ENCODE measurements at places on chromosomes 11 and 22. TPM values are rescaled to one million over a fixed set of nuclear protein-coding genes. Genes with fewer than 3 reads are reported as not detected.

DNA sequence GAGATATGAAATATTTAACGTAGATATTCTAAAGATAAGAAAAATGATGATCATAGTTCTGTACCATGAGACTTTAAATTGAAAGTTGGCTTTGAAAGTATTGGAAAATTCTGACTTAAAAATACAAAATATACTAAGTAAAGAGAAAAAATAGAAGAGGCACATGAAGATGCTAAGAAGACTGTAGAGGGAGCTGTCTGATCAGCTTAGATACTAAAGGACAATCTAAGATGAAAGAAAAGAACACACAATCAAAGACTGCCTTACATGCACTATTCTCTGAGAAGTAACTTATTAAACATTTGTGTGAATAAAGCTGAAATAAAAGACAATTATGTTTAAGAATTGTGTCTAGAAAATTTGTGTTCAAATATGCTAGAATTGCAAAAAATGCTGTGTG lies 55.1 kb downstream of the RBMXL2 start:
- no peak overlapping the region for H3K4me3 ChIP-seq
- H3K4me1 ChIP-seq = no peaks in the 10 kb centered on the region
- peaks cover 15% of the 10 kb centered on the region for H3K27me3 ChIP-seq
- H3K36me3 ChIP-seq = no peaks in the 10 kb centered on the region

DNA sequence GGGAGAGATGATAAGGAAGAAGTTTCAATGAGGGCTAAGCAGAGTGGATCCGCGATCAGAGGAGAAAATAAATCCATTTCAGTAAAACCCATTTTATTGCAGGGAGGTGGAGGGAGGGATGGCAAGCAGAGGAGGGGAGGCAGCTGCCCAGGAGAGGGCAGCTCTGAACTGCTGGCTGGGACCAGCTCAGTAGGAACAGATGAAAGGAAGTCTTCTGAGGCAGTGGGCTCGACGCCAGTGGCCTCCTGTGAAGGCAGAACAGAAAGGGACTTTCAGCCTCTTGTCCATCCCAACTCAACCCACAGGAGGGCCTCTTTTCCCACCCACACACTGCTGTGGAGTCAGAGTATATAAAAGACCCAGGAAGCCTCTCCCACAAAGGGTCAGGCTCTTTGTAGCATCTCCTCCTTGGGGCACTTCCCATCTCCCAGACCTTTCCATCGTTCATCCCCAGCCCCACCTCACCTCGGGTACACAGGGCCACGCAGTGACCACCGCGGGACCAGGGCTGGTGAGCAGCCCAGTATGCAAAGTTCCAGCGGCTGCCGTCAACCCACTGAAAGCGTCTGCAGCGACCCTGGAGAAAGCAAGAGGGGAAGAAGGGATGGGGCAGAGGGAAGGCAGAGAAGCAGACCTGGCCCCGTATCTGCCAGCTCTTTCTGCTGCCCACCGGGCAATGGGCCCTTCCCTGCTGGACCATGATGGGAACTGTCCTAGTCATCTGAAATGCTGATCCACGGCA lies 3.0 kb downstream of the PRG2 start:
- DNase-seq = no peak
- H3K4me3 ChIP-seq = no peak overlapping the region
- H3K4me1 ChIP-seq = no peaks in the 10 kb centered on the region
- no peaks in the 10 kb centered on the region for H3K36me3 ChIP-seq
- peaks cover 73% of the 10 kb centered on the region for H3K27me3 ChIP-seq

GRCh38 chr22:24830205-24830979 lies 24.4 kb downstream of the SGSM1 start:
- H3K27ac ChIP-seq = no peak overlapping the region
- no peaks in the 10 kb centered on the region for H3K4me1 ChIP-seq
- no peak for DNase-seq
- H3K4me3 ChIP-seq = no peak overlapping the region

- H3K36me3 ChIP-seq = no peaks in the 10 kb centered on the region
- peaks cover 42% of the 10 kb centered on the region for H3K27me3 ChIP-seq
- no peak overlapping the region for H3K27ac ChIP-seq
- H3K4me3 ChIP-seq = no peak overlapping the region
- no peaks in the 10 kb centered on the region for H3K4me1 ChIP-seq
- DNase-seq = no peak
These were observed 65.8 kb upstream of the TOP3B start for GRCh38 chr22:22048318-22048942.

- DNase-seq = peak; percentile 51
- H3K4me3 ChIP-seq = no peak overlapping the region
- H3K36me3 ChIP-seq = no peaks in the 10 kb centered on the region
These were observed 11.5 kb downstream of the VSTM5 start for GRCh38 chr11:93838967-93839366.

DNA sequence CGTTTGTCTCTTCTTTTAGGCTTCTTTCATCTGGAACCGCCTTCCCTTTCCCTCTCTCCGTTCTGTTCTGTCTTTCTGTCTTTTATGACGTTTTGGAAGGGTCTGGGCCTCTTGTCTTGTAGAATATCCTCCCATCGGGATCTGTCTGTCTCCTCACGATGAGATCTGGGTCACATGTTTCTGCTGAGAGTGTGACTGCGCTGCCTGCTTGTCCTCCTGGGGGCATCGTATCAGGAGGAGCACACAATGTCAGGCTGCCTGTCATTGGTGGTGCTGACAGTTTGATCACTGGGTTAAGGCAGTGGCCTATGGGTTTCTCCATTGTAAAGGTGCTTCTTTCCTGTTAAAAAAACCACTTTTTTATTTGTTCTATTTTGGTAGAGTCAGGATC lies 60.4 kb upstream of the PARVG start:
- H3K4me3 ChIP-seq = no peak overlapping the region
- no peak overlapping the region for H3K27ac ChIP-seq

DNA sequence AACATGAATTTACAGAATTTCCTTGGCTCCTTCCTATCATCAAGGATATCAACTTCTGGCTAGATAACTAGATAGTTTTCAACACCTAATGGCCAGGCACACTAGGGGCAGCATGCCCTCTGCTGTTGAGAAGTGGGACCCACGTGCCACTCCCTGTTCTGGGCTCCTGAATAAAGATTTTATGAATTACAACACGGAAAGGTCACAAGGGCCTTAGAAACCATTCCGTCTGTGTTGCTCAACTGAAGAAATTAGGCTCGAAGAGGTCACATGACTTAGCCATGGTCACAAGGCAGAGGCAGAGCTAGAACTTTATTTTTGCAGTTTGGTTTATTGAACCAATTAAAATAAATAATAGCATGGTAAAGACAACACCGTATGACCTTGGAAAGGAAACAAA lies 36.0 kb downstream of the PRCP start:
- peak; percentile 83 for DNase-seq
- H3K27me3 ChIP-seq = no peaks in the 10 kb centered on the region
- H3K36me3 ChIP-seq = no peaks in the 10 kb centered on the region

DNA sequence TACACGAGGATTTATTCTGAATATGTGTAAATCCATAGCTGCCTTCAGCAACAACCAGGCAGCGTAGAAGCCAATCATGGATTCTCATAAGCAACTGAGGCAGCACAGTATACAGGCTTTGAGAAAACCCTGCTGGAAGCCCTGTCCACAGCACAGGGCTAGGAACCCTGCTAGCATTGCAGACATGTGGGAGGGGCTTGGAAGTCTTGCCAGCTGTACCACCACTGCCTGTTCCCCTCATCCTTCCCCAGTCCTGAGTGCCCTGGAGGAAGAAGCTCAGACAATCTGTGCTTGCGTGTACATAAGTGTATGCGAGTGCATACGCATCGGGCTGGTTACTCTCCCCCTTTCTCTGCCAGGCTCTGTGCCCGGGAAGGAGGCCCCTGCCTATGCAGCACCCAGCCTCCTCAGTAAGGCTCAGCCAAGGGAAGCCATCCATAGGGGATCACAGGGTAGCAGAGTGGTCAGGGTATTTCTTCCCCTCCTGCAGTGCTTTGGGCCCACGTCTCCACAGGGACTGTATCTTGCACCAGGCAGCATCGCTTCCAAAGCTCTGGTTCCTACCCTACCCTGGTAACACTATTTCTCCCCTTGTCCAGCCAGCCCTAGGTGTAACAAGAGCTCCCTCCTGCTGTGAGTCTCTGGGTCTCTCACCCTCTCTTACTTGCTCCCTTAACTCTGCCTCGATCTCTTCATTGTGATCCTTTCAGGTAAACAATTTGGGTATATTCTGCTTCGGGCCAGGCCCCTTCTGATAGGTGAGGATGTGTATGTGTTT lies 90.5 kb downstream of the GALNT18 start:
- H3K27ac ChIP-seq = no peak overlapping the region
- no peaks in the 10 kb centered on the region for H3K36me3 ChIP-seq
- DNase-seq = no peak
- no peak overlapping the region for H3K4me3 ChIP-seq
- no peaks in the 10 kb centered on the region for H3K4me1 ChIP-seq

DNA sequence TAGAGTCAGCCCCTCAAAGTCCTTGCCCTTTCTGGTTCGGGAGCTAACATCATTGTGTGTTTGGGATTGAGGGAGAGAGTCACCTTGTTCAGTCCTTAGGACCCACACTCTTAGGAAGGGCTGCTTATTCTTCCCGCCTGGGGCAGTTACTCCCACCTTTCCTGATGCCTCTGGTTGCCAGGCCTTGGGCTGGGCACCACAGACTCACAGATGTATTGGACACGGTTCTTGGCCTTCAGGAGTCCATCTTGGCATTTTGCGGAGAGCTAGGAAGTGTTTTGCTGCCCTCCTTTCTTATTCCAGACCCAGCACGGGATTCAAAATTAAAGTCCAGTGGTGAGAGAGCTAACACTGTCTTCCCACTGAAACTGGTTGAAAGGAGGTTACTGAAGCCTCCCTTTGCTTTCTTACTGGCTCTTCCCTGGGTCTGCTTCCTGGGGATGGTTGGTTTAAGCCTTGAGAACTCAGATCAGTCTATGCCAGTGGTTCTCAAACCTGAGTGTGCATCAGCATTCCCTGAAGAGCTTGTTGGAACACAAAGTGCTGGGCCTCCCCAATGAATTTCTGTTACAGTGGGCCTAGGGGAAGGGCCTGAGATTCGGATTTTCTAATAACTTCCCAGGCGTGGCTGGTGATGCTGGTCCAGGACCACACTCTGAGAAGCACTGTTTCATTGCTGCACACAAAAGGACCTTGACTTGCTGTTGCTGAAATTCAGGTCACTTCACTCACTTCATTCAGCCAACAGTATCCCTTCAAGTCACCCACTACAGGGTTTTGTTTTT lies 1.4 kb downstream of the OSBP2 start:
- H3K4me3 ChIP-seq = no peak overlapping the region
- H3K27me3 ChIP-seq = peaks cover 31% of the 10 kb centered on the region
- no peak overlapping the region for H3K27ac ChIP-seq

- no peaks in the 10 kb centered on the region for H3K4me1 ChIP-seq
- H3K4me3 ChIP-seq = no peak overlapping the region
- no peaks in the 10 kb centered on the region for H3K36me3 ChIP-seq
- no peak overlapping the region for H3K27ac ChIP-seq
- no peaks in the 10 kb centered on the region for H3K27me3 ChIP-seq
These were observed 304.3 kb upstream of the NCAM1 start for GRCh38 chr11:112656772-112657428.

DNA sequence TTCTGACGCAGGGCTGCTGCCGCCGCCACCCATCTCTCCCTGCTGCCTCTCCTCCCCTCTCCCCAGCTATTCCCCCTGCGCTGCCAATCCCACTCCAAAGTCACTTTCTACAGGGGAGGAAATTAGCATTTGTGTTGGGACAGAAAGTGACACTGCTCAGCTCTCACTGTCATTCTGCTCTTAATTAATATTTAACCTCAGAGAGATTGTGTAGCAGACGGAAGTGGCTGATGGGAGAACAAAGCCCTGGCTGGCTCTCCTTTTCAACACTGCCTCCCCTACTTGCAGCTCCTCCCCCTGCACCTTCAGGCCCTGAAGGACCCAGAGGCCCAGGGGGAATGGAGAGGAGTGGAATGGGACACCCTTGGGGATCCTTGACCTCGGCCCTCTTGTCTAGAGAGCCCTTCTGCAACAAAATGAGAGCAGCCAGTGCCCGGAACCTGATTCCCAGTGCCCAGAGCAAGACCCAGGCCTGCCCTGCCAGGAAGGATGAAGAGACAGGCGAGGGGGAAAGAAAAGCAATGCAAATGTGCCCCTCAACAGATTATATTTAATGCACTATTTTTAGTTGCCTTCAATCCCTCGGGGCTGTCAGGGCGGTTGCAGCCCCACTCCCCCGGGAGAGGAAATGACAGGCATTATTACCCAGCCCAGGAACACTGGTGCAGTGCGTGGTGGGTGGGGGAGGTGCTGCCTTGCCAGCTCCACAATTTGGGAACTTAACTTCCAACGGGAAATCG lies 14.6 kb upstream of the NRGN start:
- peak overlapping the region; percentile 90 for H3K27ac ChIP-seq
- H3K4me1 ChIP-seq = peaks cover 16% of the 10 kb centered on the region
- H3K4me3 ChIP-seq = no peak overlapping the region
- H3K36me3 ChIP-seq = no peaks in the 10 kb centered on the region
- DNase-seq = no peak
- H3K27me3 ChIP-seq = peaks cover 28% of the 10 kb centered on the region

DNA sequence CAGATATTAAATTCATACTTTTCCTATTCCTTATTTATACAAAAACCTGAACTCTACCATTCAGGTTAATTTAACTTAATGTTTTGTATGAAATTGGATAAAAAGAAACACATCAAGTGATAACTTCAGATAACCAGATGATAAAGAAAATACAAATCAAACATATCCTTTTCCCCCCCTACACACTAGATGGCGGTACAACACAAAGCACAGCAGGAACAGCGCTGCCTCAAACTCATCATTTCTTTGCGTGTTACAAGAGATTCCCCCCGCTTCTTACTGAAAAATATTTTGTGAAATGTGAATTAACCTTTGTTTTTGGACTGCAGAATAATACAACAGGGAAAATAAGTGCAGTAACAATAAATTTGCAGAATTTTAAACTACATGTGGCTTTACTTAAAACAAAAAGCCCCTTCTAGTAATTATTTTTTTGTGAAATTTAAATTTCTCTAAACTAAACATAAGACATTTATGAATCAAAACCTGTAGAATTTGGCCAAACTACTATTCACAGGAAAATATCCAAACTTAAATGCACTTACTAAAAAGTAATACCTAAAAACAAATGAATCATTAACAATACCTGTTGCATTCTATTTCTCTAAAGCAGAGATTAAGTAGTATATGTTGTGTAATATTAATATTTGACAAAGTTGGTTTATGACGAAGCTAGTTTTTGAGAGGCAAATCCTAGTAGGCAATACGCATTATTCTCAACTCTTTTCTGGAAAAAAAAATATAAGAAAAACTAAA lies 74.4 kb downstream of the ARHGAP32 start:
- H3K4me1 ChIP-seq = no peaks in the 10 kb centered on the region
- H3K4me3 ChIP-seq = no peak overlapping the region
- H3K36me3 ChIP-seq = peaks cover 9% of the 10 kb centered on the region
- no peak overlapping the region for H3K27ac ChIP-seq
- peak; percentile 72 for DNase-seq
- H3K27me3 ChIP-seq = no peaks in the 10 kb centered on the region

LMO1 gene
- not detected for total RNA-seq

KCTD14 gene
- 8.6 TPM for total RNA-seq

KRTAP5-11 gene
- 5.4 TPM for total RNA-seq

MMP7 gene
- total RNA-seq = not detected

All from endodermal cell (in vitro differentiated cells).